ENCODE measurements at places on chromosomes 3 and 15. TPM values are rescaled to one million over a fixed set of nuclear protein-coding genes. Genes with fewer than 3 reads are reported as not detected.

Gene NR2E3
- 0.34 TPM for total RNA-seq

Gene DNAJB8
- not detected for total RNA-seq

Gene MYRIP
- total RNA-seq: not detected

Gene ZIC1
- total RNA-seq: 0.01 TPM

Gene DNASE1L3
- total RNA-seq: 0.08 TPM

Gene PRR20G
- total RNA-seq: 2.8 TPM

Gene PLOD2
- 85.1 TPM for total RNA-seq

Gene CIP2A
- total RNA-seq: 16.6 TPM

Gene GREM1
- 2.4 TPM for total RNA-seq

Gene DISP2
- 1.1 TPM for total RNA-seq

Gene SCAANT1
- total RNA-seq: not detected

Gene PLAAT1
- 0.16 TPM for total RNA-seq

Gene MYO5C
- total RNA-seq: 6.6 TPM

Gene LNP1
- 0.80 TPM for total RNA-seq

Gene C3orf80
- total RNA-seq: 0.92 TPM

Gene CPOX
- 18.7 TPM for total RNA-seq

Gene HCN4
- total RNA-seq: 0.38 TPM

Gene HAPLN3
- total RNA-seq: 25.3 TPM

Gene LMLN
- 2.3 TPM for total RNA-seq

Gene COL6A6
- not detected for total RNA-seq

Gene MYO1E
- total RNA-seq: 319 TPM

Gene REC114
- not detected for total RNA-seq

Gene ZBED2
- 0.15 TPM for total RNA-seq

Gene LSMEM2
- not detected for total RNA-seq

Gene MEGF11
- 0.45 TPM for total RNA-seq

Gene CCDC33
- 7.5 TPM for total RNA-seq

Gene ZBTB47
- total RNA-seq: 5.5 TPM

Gene SLC24A5
- total RNA-seq: not detected

Gene NEK4
- 11.9 TPM for total RNA-seq

Gene NAALADL2
- 0.28 TPM for total RNA-seq

Gene RCN2
- total RNA-seq: 69.1 TPM

Gene ELL3
- 1.7 TPM for total RNA-seq

Gene SERPINI2
- not detected for total RNA-seq

Data from A549 treated with AZD2906 at 1 μM for 4 hours (cell line).